Hair follicle dermal papilla cell (primary cell): ENCODE measurements at places on chromosomes 4 and X. TPM values are rescaled to one million over a fixed set of nuclear protein-coding genes. Genes with fewer than 3 reads are reported as not detected.

Gene PF4V1
- total RNA-seq: not detected in 2 replicates

Gene PASD1
- total RNA-seq: not detected in 2 replicates

Gene NAP1L3
- 8.7 and 11.8 TPM in 2 replicates for total RNA-seq

Gene DDX53
- total RNA-seq: not detected in 2 replicates

Gene PWWP3B
- under 0.01 TPM in 1 of 2 replicates, not detected in the other for total RNA-seq
